NCI-H1417 treated with DMSO at 0.1 percent for 48 hours (cell line): ENCODE measurements at places on chromosomes 13 and 19.
A peak's percentile ranks its signal among the peaks of the same experiment; 100 is the strongest.

DNA sequence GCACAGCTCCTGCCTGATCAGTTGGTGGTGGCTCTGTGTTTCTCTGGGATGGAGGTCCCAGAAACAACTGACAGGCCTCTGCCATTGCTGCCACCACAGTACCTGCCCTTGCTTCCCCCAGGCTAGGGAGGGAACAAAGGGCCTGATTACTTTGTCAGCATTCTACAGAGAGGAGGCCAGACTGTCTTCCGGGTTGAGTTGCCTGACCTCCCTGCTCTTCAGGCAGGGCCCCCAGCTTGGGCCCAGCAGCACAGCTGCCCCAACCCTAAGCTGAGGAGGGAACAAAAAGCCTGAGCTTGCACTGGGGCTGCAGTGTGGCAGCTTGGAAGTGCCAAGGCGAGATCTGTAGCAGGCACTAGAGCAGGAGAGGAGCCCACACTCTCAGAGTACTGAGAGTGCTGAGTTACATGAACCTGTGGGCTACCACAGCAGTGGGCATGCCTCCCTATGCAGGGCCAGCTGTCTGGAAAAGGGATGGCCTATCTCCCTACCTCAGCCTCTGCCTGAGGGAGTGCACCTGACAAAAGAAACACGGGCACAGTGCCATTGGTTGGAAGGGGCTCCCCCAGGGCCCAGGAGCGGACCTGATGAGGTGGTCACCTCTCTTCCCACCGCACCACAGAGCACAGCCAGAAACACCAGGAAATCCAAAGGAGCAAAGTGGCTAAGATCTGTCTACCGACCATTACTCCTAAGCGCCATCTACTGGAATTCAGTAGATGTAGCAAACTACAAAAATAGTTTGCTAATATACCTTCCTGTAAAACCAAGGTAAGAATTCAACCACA is 24.4 kb downstream of the SLC25A15 start:
- DNase-seq = no peak

- DNase-seq = no peak
Measured at GRCh38 chr13:112456138-112457056, 80.2 kb downstream of the SPACA7 start.

DNA sequence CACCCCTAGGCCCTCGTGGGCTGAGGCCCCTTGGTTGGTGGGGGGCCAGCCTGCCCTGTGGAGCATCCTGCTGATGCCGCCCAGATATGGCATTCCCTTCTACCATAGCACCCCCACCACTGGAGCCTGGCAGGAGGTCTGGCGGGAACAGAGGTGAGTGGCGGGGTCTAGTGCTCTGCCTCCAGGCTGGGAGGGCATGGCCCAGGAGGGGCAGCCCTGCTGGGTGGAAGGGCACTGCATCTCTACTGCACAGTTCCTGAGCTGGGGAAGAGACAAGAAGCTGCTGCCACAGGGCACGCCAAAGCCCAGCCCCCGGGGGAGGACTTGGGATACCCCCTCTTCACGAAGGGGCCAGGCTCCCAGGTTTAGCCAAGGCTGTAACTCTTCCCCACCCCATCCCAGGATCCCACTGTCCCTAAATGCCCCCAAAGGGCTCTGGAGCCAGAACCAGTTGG is 2.4 kb upstream of the KMT2B start:
- no peak for DNase-seq

- no peak for DNase-seq
Measured at GRCh38 chr13:97228850-97229521, 6.9 kb downstream of the MBNL2 start.

- DNase-seq = no peak
Measured at GRCh38 chr13:32585550-32586079, 637 bp upstream of the PDS5B start.

DNA sequence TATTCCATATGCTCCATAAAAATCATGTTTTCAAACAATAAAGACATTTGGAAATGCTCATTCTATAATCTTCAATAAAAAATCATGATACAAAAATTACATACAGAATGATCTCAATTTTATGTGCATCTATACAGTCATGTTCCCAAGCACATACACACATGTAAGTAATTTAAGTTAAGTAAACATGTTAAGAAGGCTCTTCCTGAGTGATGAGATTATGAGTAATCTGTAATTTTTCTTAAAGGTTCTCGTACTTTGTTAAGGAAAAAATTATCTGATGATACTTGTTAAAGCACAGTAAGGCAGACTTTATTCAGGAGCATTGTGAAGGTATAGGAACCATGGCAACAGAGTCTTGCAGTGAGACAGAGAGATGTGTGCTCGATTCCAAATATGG is 30.0 kb upstream of the DLEU7 start:
- DNase-seq = no peak

DNA sequence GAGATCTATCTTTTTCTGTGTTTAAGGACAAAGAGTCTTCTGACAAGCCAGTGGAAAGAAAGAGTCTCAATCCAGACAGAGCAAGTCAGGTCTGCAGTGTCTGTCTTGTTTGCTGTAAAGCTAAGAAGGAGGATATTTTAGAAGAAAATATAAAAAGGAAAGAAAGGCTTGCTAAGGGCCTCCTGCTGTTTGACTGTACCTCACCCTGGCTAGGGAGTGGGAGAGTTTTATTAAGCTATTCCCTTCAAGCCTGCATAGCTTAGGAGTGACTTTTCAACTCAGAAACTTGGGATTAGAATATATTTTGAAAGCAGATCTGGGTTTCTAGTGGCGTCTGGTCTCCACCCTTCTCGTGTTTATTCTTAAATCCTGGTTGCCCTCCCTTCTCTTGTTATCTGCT is 460.0 kb downstream of the COG6 start:
- no peak for DNase-seq

- DNase-seq = no peak
Measured at GRCh38 chr19:28417361-28417760, 795.6 kb downstream of the UQCRFS1 start.

GRCh38 chr13:63409791-63410351 is 1994.2 kb upstream of the PCDH20 start:
- no peak for DNase-seq

DNA sequence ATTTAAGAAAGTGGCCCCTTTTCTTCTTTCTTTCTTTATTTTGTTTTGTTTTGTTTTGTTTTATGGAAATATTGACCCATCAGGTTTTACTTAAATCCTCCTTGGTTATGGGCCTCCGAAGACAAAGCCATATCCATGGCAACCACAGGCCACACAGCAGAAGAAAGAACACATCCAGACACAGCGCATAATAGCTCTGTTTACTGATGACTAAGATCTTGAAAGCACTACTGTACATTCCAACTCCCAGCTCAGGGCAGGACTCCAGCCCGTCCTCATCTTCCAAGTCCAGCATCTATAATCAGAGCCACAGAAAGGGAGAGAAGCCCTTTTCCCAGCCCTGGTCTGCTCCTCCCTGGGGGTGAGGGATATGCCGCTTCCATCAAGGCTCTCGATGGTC is 84.3 kb downstream of the NUFIP1 start:
- no peak for DNase-seq

GRCh38 chr19:12872255-12872654 is 9.0 kb downstream of the DNASE2 start:
- DNase-seq = no peak

GRCh38 chr19:42198676-42199439 is 18.6 kb downstream of the DEDD2 start:
- DNase-seq = no peak

GRCh38 chr19:2140138-2140569 is 11.2 kb downstream of the AP3D1 start:
- no peak for DNase-seq

DNA sequence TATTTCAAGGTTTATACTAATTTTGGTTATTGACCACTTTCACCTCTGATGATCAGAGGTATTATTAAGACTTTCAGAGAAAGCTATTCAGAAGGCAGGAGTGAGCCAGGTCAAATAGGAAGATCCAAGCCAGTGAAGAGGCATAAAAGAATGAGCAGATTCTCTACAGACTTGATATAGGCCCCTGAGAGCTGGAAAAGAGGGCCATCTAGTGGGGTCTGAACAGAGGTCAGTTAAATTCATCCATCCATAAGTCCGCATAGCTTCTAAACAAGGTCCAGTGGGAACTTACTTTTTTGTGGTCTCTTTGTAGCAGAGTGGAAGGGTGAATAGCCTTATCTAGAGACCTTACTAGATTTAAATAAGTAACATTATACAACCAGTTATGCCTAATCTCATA is 126.6 kb upstream of the UFM1 start:
- DNase-seq = no peak

DNA sequence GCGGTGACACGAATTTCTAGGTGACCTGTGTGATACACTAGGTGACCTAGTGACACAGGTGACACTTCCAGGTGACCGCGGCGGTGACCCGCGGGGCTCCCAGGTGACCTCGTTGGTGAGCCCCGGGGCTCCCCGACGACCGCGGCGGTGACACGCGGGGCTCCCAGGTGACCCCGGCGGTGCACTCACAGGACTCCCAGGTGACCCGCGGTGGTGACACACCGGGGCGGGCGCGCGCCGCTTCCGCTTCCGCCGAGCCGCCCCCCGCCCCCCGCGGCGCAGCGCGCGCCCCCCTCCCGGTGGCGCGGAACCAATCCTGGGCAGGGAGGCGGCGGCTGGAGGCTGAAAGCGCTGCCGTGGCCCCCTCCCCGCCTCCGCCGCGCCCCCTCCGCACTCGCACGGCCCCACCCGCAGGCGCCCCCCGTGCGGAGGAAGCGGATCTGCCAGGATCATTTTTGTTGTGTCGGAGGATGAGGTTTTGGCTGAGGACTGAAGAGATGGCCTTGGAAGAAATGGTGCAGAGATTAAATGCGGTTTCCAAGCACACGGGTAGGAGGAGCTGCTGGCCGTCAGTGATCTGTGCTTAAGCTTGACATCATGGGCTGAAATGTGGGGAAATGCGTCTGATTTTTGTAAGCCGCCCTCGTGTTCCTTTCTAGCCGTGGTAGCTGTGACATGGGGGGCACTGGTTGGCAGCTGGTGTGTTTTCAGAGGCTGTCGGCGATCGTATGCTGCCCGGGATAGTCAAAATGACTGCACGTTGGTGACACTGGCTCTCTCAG is at the start of gene MCF2L:
TSS of gene MCF2L (plus strand) at position 305 of the 782 bp plus-strand sequence. CDS start at position 471, 166 bp downstream.
- DNase-seq = peak; percentile 36

DNA sequence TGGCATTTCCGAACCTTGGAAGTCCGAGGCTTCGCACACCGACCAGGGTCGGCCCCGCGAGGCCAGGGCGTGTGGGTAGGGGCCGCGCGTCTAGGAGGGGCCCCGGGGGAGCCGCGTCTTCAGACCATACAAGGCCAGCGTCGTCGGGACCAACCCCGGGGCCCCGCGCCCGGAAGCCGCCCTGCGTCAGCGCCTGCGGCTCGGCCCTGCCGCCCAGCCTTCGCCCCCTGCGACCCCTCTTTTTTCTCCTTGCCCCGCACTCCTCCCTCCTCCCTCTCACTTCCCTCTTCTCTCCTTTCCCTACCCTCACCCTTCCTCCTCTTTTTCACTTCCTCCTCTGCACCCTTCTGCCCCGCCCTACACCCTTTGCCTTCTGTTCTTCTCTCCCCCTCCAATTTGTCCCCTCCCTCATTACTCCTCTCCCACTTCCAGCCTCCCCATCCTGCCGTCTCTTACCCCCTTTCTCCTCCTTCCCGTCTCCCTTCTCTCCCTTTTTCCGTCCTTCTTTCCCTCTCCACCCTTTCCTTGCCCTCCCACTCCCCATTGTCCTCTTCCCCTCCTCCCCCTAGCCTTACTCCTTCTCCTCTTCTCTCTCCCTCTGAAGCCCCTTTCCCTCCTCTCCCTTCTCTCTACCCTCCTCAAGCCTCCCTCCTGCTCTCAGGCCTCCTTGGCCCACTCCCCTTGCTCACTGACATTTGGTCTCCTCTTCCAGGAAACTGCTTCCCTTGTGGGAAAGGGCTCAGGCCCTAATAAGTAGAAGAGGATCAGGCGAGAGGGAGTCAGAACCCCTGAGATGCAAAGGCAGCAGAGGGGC is 2.2 kb upstream of the PLEKHG2 start:
- DNase-seq = no peak

DNA sequence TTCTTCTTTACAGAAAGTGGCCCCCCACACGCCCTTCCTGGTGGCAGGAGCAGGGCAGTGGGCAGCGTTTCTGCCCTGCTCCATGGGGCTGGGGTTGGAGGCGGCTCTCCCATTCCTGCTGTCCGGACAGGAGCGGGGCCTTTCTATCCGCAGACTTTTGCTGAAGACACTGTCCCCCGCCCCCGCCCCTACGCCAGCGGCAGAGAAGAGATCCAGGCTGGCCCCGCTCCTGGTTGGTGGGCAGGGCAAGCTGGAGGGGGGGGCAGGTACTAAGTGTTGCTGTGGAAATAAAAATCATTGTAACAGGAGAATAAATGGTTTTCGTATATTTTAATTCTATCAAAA is 81.7 kb downstream of the ZNF429 start:
- no peak for DNase-seq

DNA sequence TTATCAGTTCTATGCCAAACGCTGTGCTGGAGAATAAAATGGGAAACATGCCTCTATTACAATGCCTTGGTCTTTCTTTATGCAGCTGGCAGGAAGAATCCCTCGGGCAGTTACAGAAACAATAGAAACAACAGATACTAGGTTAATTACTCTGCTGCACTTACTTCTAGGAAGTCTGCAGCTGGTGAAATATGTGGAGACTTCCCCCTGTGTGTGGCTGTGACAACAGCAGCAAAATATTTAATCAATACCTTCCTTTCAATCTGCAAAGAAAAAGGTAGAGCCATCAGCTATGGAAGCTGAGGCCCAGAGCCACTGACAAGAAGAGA is 9.9 kb downstream of the STOML3 start:
- no peak for DNase-seq

- no peak for DNase-seq
Measured at GRCh38 chr13:40776232-40776631, 5.2 kb upstream of the MRPS31 start.

DNA sequence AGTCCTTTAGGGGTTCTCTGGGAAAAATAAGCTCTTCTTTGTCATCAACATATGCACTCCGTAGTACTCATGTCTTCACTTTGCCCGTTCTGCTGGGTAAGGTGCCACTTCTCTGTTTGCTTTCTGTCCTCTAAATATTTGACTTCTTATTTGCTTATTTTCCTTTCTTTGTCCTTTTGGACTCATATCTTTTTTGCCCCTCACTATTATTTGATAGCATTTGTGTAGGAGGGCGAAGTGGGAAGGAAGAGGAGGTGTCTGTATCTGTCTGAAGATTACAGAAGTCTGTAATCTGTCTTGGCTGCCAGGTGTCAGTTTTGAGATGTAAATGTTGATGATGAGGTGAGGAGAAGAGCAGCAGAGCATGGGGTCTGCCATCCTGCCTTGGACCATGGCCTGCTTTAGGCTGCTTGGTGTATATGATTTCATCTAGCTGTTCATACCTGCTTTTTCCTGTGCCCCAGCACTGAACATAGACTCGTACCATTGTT is 30.8 kb downstream of the USPL1 start:
- no peak for DNase-seq

- DNase-seq = no peak
Measured at GRCh38 chr13:31278869-31279268, 79.1 kb downstream of the B3GLCT start.

GRCh38 chr13:44096901-44097300 is 217.2 kb downstream of the LACC1 start:
- DNase-seq = no peak

DNA sequence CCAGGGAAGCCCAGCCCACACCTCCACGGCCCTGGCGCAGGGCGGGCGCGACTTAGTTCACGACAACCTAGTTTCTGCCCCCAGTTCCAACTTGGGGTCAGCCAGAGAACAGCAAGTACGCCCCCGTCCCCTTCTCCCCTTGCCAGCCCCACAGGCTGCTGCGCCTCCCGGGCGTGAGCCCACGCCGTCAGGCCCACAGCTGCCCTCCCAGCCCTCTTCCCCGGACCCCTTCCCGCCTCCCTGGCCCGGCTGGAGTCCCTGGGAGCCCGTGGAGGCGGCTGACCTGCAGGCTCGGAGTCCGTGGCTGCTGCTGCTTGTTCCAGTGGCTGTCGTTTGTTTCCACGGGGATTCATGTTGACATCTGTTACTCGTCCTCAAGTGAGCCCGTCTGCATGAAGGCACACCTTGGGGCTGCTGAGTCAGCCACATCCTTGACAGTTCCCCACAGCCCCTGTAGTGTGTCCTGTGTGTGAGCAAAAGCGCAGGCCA is 86.0 kb downstream of the ATP11A start:
- DNase-seq = no peak
